ENCODE measurements at places on chromosomes 16 and 17. TPM values are rescaled to one million over a fixed set of nuclear protein-coding genes. Genes with fewer than 3 reads are reported as not detected.

DNA sequence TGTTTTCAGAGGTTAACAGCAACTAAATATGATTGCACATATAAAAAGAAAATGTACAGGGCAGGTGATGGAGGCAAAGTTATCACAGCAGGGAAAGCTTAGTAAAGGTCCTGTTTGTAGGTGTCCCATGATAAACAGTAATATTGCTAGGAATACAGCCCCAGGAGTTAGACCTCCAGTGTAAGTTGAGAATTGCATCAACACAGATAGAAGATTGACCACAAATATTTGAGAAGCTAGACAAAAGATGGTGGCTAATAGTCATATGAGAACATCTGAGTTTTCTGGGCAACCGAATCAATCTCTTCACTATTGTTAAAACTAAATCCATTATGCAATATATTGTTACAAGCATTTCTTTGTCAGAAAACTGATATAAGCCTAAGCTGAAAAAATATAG, 152.6 kb downstream of the CDH11 start:
- H3K36me3 ChIP-seq: no peaks in the 10 kb centered on the region
- H3K27ac ChIP-seq: no peak overlapping the region
- H3K4me3 ChIP-seq: no peak overlapping the region
- DNase-seq: no peak

Gene UNC13D
- total RNA-seq: 7.6 TPM

Gene ALOX12B
- 1.3 TPM for total RNA-seq

DNA sequence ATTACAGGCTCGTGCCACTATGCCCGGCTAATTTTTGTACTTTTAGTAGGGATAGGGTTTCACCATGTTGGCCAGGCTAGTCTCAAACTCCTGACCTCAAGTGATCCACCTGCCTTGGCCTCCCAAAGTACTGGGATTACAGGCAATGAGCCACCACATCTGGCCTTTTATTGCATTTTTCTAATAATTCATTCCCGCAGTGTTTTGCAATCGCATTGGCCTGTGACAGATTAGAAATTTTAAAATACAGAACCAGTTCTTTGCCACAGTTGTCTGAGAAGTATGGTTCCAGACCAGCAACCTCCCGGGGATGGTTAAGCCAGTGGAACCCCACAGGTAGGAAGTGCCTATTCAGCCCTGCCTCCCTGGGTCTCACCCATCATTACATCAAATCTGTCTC, 3.2 kb upstream of the CRHR1 start:
- no peaks in the 10 kb centered on the region for H3K36me3 ChIP-seq
- peaks cover 67% of the 10 kb centered on the region for H3K27me3 ChIP-seq
- no peak overlapping the region for H3K27ac ChIP-seq

- H3K4me1 ChIP-seq: peaks cover 6% of the 10 kb centered on the region
- H3K27me3 ChIP-seq: no peaks in the 10 kb centered on the region
- H3K4me3 ChIP-seq: no peak overlapping the region
Measured at GRCh38 chr16:64121473-64121872, 1000.4 kb downstream of the CDH11 start.

Gene TMEM238L
- not detected for total RNA-seq

DNA sequence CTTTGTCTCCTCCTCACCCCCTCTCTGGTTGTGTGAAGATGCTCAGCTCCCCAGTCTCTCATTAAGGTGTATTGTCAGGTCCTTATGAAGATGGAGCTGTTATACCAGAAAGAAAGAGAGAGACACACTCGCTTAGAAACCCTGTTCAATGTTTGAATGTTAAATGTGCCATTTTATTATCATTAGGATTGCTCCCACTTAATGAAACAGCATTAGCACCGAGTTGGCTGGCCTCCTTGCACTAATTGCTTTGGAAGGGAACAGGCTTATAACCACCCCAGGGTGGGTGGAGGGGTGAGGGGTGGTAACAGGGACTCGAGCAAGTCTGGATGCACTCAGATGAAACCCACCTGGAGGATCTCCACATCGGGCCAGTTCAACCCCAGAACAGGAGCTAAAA, 14.4 kb downstream of the PIPOX start:
- no peak for DNase-seq
- peaks cover 35% of the 10 kb centered on the region for H3K27me3 ChIP-seq
- H3K36me3 ChIP-seq: no peaks in the 10 kb centered on the region
- H3K4me3 ChIP-seq: no peak overlapping the region
- no peak overlapping the region for H3K27ac ChIP-seq

Gene KRT31
- not detected for total RNA-seq

Gene UTS2R
- total RNA-seq: not detected
